ENCODE measurements at places on chromosomes 3 and 15.

DNA sequence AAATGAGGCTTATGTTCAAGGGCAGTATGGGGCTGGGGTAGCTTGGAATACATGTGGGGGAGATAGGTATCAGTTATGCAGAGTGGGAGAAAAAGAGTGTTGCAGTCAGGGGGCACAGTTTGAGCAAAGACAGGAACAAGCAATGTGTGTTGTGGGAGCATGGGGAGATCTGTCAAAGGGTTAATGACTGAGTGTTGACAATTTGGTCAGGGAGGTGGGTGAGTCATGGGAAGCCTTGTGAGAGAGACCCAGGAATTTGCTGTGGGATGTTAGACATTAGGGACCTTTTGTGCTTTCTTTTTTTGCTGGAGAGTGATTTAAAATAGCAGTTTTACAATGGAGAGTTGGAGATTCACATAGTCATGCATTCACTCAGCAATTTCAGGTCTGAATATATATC is 221.6 kb upstream of the NR2E3 start:
- DNase-seq: no peak

- DNase-seq: no peak
Observed at GRCh38 chr15:46301291-46301690, 666.5 kb downstream of the SQOR start.

- no peak for DNase-seq
Observed at GRCh38 chr3:39108200-39108710, 775 bp downstream of the TTC21A start.

GRCh38 chr15:29731865-29732264 is 90.4 kb downstream of the TJP1 start:
- no peak for DNase-seq

- DNase-seq: no peak
Observed at GRCh38 chr15:42584031-42584765, 8.8 kb downstream of the STARD9 start.

DNA sequence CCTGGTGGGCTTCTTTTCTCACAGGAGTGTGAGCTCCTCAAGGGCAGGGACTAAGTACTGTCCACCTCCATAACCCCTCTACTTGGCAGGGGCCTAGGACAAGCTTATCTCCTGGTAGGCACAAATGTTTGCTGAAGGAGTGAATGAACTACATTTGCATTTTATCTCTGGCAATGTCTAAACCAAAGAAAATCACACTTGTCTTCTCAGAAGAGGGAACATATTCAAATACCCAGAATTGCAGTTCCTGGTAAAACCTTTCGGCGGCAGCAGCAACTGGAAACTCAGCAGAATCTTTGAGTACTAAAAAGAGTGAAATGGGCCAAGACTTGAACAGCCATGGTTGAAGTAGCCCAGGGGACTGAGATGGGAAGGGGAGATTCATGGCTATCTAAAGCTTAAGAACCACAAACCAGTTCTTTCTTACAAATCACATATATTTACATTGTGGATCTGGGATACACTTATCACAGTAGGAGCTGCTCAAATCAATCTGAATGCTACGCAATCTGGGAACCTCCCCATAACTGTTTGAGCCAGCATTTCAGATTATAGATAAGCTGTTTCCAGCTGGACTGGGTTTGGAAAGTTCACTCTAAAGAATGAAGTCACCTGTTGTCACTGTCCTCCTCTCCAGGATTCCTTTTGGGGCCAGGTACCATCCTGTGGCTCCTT is 18.7 kb upstream of the PTPN9 start:
- peak; percentile 38 for DNase-seq

- no peak for DNase-seq
Observed at GRCh38 chr15:72339777-72340177, 19.8 kb upstream of the CELF6 start.

DNA sequence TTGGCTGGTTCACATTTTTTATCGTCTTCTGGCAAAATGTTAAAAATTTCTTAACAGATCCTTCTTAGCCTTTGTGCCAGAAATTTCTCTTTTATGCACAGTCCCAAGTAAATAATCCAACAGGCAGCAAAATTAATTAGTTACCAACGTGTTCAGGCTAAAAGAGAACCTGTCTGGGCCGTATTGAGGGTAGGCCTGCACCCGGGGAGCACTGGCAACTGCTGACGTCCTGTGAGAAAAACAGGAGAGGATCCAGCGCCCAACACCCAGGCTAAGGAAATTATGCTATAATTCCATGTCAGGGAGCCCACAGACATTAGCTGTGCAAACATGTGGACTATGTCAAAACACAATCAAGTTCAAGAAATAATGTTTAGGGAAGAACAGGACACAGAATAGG is 30.7 kb upstream of the CSTA start:
- DNase-seq: no peak

- no peak for DNase-seq
Observed at GRCh38 chr3:148372206-148372875, 325.4 kb upstream of the AGTR1 start.

DNA sequence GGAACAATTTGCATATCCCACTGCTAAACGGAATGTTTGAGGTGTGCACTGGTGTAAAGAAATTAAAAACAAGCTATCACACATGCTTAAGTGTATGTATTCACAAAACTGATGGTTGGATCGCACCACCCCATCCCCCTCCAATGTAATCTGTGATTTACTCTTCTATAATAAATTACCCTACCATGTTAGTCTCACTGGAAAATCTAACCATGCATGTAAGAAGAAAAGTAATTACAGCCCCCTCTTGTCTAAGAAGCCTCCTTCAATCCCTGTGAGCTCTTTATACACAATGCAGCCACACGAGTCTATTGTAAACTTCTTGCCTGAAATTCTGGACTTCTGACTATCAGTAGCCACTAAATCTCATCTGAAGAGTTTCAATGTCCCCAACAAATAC is 173.6 kb downstream of the ZBTB20 start:
- no peak for DNase-seq

DNA sequence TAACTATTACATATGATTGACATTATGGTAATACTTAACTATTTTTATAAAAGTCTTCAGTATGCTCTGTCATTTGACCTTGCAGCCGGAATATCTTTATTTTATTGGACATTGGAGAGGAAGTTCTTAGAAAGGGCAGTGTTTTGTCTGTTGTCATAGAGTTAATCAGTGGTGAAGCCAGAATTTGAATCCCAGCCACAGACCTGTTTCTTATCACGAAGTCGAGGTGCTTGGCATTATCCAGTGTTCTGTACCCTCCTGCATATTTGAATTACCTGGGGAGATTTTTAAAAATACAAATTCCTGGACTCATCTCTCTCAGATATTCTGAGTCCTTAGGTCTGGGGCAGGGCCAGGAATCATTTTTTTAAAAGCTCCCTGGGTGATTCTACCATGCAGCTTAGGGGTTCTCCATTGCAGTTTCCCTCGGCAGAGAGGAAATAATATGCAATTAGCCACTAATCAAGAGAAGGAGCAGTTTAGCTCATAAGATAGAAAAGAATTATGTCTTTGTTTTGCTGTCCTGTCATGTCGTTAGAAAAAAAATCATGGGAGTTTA is 195.6 kb upstream of the CFAP20DC start:
- DNase-seq: no peak

- no peak for DNase-seq
Observed at GRCh38 chr3:46429250-46429649, 22.2 kb downstream of the CCRL2 start.

- DNase-seq: no peak
Observed at GRCh38 chr15:39471785-39472574, 108.9 kb upstream of the THBS1 start.

DNA sequence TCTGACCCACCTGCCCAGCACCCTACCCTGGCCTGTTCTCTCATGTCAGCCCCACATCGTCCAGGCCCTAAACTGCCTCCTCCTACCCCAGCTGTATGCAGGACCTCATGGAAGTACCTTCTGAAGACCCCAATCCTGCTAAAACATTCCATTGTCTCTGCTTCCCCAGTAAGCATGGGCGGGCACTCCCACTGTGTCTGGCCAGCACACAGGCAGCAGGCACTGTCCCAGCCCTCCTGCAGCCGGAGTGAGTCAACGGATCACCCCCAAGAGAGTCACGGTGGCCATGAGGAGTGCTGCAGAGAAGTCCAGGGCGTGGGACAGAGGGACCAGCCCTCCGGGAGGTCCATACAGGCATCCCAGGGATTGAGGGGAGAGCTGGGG is 36.4 kb upstream of the SLCO2A1 start:
- no peak for DNase-seq

DNA sequence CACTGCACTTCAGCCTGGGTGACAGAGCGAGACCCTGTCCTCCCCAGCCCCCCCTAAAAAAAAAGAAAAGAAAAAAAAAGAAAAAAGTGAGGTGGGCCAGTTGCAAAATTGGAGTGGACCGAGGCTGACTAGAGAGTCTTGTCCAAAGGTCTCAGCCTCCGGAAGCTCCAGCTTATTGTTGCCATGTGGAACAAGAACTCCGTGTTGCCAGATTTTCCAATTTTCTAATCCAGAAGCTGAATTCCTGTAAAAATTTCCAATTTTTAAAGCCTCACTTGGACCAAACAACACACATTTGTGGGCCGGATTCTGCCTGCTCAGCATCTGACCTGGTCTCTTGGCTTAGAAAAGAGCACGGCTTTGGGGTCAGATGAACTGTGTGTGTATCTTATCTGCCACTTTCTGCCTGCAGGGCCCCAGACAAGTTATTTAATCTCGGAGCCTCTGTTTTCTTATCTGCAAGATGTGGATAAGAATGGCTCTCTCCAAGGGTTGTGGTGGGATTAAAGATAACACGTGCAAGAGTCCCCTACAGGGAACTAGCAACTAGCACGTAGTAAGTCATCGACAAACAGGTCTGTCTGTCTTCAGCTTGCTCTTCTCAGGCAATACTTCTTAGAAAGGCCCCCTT is 73.7 kb upstream of the TLE3 start:
- DNase-seq: no peak

- DNase-seq: no peak
Observed at GRCh38 chr15:26438718-26439117, 334.1 kb downstream of the GABRB3 start.

DNA sequence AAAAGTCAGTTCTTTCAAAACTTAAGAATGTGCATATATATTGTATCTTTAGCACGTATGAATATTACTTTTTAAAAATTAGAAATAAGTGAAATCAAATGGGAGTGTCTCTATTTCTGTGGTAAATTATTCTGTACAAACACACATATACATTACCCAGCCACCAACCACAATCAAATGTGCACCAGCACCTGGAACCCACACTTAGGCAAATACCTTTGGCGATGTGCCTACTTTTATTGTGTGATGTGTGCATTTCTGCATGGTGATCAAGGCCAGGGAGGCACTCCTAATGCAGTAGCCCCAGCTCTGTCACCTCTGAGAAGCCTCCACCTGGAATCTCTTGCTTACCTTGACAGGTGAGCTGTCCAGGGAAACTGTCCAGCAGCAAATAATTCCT is 76.9 kb downstream of the PIK3R4 start:
- no peak for DNase-seq

- DNase-seq: no peak
Observed at GRCh38 chr15:43998607-43999006, 171.8 kb downstream of the WDR76 start.

DNA sequence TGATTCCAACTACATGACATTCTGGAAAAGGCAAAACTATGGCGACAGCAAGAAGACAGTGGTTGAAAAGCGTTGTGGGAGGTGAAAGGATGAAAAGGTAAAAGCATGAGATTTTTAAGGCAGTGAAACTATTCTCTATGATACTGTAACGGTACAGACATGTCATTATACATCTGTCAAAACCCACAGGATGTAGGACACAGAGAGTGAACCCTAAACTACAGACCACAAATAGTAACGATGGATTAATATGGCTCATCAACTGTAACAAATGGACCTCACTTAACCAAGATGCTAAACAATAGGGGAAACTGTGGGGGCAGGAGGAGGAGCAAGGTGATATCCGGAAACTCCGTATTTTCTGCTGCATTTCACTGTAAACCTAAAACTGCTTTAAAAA is 39.1 kb downstream of the MYO9A start:
- no peak for DNase-seq

DNA sequence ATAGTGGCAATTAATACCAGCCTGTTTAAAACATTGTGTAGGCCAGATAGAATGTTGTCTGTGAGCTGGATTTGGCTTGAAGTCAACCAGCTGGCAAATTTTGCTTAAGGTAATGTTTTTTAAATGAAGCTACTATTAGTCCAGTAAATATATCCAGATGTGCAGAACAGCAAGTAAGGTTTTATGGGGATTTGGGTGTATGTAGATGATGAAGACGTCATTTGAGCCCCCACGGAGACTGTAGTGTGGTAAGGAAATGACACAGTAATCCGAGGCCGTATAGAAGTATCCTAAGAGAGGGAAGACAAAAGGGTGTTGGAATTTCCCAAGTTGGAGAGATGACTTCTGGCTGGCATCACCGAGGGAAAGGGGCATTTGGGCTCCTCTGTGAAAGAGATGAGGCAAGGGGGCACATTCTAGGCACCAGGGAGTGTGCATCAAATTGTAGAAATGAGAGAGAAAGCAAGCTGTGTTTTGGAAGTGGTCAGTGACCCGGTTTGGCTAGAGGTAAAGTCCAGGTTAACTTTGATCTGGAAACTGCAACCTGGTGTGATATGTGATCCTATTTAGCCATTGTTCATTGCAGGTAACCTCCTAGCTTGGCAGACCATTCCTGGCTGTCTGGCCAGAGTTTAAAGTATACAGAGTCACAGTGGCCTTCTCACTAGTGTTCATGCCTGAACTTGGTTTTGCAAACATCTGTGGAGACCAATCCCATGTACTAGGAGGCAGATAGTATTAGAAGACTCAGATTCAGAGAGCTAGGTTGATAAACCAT is 104.2 kb downstream of the ITPR1 start:
- DNase-seq: no peak

GRCh38 chr3:72661115-72661457 is 187.2 kb downstream of the SHQ1 start:
- no peak for DNase-seq

DNA sequence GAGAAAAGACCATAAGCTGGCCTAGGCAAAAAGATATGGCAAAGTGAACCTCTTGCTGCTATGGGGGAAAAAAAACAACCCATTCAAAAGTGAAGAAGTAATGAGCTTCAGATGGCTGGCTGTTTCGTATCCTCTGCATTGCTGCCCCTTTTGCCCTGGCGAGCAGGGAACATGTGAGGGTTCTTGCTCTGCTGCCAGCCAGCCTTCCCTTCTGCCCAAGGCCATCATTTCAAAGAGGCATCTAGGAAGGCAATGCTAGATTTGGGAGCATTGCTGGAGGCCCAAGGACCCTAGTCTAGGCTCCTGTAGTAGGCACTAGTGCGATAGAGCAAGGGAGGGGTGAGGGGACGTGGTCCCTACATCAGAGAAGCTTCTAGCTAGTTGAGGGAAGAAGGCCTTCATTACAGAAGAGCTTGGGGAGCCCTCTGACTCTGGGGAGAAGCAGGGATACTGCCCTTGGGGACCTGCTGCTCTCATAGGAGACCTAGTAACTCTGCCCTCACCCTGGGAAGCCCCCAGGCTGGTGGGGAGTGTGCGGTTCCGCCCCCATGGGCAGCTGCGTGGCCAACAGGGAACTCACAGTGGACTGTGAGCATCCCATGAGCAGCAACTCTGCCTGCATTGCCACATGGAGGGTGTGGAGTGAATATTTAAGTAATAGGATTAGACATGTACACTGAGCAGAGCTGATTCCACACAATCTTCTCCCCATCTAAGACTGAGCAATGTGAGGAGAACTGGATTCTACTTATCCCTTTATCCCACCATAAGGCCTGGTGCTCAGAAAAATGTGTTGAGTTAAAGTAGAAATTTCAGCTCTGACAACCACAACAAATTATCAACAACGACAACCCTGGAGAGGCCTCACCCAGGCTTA is 21.3 kb downstream of the ITGA11 start:
- DNase-seq: peak; percentile 19

Measured in activated CD4-positive, CD25-positive, alpha-beta regulatory T cell treated with anti-CD3 and anti-CD28 coated beads, Interleukin-2, amount 50 U/mL, for 72 hours (primary cell).